ENCODE measurements at places on chromosomes 13 and 19.

GRCh38 chr13:34277936-34278335 lies 460.0 kb downstream of the RFC3 start:
- DNase-seq = no peak

GRCh38 chr13:72504131-72504841 lies 223.1 kb downstream of the MZT1 start:
- DNase-seq = no peak

- DNase-seq = no peak
Measured at GRCh38 chr13:50156140-50156539, 140.9 kb downstream of the KCNRG start.

DNA sequence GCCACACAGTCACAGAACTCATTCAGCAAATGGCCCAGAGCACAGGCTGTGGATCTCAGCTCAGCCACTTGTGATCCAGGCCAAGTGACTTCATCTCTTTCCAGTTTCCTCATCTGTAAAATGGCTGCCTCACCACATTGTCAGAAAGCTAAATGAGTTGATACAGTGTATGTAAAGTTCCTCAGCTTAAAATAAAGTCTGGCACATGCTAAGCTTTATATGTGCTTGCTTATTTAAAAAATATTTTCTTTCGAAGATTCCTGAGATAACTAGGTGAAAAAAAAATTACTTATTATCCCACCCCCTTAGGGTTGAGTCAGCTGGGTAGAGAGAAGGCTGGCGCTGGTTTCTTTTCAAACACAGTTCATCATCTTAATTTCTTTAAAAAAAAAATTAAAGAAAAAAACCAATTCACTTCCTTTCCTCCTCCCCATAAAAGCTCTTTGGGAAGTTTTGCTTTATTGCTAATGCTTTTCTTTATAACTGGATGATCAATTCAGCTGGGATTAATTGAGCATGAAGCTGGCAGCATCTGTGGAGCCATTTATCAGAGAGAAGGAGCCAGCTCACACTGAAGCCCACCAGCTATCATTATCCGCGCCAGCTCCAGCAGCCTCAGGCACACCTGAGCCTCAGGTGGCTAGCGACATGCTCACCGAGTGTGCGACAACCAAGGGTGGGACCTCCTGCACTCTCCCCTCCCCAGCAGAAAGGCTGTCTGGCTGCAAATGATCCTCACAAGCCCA lies 354.9 kb downstream of the FOXO1 start:
- DNase-seq = no peak

- DNase-seq = no peak
Measured at GRCh38 chr13:97057176-97057575, 62.9 kb upstream of the OXGR1 start.

- no peak for DNase-seq
Measured at GRCh38 chr19:21607449-21607848, 102.0 kb downstream of the ZNF429 start.

GRCh38 chr13:63636316-63636993 lies 2220.8 kb upstream of the PCDH20 start:
- DNase-seq = no peak

- no peak for DNase-seq
Measured at GRCh38 chr19:40355975-40356680, 7.6 kb downstream of the PLD3 start.

GRCh38 chr19:18349524-18350128 lies 9.2 kb downstream of the PGPEP1 start:
- DNase-seq = peak; percentile 68

DNA sequence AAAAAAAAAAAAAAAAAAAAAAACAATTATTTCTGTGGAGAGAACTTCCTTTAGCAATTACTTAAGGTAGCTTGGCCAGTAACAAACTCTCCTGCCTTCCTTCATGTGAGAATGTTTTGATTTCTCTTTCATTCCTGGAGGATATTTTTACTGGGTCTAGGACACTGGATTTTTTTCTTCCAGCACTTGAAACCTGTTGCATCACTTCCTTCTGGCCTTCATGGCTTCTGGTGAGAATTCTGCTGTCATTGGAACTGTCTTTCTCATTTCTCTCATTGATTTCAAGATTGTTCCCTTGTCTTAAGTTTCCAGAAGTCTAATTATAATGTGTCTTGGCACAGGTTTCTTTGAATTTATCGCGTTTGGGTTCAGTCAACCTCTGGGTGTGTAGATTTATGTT lies 19.3 kb upstream of the RAB20 start:
- no peak for DNase-seq

- no peak for DNase-seq
Measured at GRCh38 chr13:70237131-70237530, 128.9 kb upstream of the KLHL1 start.

- DNase-seq = no peak
Measured at GRCh38 chr13:24982333-24982999, 113.5 kb upstream of the PABPC3 start.

DNA sequence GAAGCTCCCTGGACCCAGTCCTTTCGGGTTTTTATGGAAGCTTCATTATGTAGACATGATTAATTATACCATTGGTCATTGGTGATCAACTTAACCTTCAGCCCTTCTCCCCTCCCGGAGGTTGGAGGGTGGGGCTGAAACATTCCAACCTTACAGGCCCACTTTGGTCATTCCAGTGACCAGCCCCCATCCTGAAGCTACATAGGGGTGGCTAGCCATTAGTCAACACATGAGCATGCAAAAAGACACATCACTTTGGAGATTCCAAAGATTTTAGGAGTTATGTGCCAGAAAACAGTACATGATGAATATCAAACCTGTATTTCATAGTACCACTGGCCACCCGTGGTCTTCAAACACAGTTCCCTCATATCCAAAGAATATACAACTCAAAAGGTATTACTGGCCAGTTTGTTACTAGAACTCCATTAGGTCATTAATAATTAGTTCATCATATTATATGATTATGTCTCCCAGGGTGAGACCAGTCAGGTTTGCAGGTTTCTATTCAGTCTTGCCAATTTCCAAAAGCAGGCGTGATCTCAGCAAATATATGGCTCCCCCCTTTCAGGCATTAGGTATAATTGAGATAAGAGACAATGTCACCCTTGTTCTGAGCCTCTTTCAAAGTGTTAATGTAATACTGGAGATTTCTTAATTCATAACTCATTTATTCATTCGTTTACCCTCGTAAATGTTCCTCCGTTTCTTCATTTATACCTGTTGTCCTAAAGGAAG lies 11.1 kb downstream of the PPP5C start:
- no peak for DNase-seq

DNA sequence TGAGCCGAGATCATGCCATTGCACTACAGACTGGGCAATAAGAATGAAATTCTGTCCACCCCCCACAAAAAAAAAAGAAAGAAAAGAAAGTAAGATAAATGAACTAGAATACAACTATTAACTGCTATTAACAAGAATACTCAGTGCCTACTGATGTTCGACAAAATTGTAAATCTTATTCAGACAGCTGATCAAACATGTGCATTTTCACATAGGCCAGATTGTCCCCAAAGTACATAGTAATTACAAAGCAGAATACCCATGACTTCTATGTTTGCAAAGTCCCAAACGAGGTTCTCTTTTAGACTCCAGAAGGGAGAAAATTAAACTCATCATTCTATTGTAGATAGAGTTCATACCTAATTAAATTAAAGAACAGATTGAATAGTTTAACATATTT lies 113.4 kb downstream of the UFM1 start:
- no peak for DNase-seq

- no peak for DNase-seq
Measured at GRCh38 chr13:114114006-114114640, 18.3 kb downstream of the RASA3 start.

DNA sequence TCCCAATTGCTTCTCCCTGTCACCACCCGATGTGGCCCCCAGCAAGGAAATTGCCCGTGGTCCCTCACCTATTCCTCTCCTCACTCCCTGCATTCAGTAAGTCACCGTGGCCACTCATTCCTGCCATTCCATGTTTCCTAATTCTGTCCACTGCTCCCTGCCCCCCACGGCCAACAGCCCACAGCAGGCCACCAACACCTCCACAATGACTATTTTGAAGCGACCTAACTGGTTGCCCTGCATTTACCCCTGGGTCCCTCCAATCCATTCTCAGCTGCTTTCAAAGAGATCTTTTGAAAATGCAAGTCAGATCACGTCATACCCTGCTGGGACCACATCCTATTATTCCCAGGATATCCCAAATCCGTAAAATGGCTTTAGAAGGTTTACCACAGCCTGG lies 210.4 kb downstream of the DCLK1 start:
- DNase-seq = no peak

- DNase-seq = no peak
Measured at GRCh38 chr19:19021115-19021514, 12.2 kb downstream of the SUGP2 start.

GRCh38 chr19:34365463-34366401 lies 736 bp downstream of the GPI start:
- DNase-seq = peak; percentile 40

DNA sequence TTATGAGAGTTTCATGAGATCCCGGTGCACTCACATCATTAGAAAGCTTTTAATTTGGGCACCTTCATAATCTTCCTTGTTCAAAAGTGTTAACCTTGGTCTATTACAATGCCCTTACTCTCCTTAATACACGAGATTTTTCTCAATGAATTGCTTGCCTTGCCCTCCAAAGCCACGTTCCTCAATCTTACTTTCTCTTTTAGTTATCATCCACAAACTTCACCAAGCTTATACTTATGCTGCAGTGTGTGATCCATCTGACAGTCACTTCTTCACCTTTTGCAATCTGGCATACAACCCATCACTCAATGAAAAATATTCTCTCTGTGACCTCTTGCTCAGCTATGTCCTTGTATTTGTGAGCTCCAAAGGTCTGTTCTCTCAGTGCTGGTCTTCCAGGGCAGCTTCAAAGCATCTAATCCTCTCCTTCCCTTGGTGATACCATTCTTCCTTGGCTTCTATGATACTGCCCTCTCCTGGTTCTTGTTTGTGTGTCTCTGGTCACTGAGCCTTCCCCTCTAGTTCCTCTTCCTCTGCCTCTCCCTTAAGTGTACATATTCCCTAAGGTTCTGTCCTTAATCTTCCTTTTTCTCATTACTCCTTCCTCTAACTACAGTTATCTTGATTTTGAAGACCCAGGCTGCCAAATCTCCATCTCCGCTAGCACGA lies 202.2 kb upstream of the STARD13 start:
- DNase-seq = no peak

- DNase-seq = peak; percentile 80
Measured at GRCh38 chr19:42528354-42529247, at the start of gene CEACAM1. Gene CEACAM1, minus strand, starts transcription at chr19:42528481. Its CDS starts 107 bp downstream, at chr19:42528374.

DNA sequence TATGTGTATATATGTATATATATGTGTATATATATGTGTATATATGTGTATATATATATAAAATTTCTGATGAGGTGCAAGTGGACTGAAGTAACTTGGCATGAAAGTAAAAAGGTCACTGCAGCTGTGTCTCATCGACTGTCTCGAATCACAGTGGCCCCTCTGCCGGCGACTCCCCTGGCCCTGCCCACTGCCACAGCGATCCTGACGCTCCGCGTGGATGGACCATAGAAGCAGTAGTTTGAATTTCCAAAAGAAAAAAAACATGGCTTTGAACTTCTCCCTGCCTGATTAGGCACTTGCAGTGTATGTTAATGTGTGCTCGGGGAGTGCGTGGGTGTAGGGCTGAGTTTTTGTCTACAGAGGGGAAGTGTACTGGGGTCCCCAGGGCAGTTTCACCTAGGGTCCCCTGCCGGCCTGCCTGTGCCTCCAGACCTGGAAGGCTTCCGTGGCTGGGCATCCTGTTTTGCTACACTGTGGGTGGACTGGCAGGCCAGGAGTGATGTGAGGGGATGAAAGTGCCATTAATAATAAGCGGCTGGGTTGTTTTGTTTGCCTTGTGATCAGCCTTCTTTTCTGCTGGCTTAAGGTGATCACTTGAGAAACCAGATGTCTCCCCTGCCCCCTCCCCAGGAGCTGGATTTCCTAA lies 10.8 kb downstream of the ZIC5 start:
- DNase-seq = no peak

DNA sequence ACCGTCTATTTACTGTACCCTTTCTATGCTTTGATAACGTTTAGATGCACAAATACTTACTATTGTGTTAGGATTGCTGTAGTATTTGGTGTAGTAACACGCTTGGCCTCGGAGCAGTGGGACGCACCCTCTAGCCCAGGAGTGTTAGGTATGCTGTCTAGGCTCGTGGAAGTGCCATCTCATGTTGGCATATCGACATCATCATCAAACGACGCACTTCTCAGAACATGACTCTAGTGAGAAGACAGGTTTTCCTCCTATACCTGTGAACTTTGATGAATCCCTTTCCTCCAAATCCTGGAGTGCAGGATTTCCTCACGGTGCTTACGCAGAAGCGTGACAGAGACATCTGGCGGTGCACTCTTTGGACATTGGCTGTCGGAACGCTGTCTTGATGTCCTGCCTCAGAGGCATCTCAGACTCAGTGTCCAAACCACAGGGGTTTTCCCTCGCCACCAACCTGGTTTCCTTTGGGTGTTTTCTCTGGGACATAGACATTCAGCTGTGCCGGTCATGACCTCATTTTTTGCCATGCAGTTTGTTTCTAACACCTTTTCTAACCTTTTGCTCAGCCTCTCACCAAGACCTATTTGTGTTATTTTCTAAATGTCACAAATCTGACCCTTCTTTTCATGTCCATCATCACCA lies 6.3 kb downstream of the SNRNP70 start:
- DNase-seq = no peak

- DNase-seq = no peak
Measured at GRCh38 chr13:65943708-65944107, 1286.4 kb downstream of the PCDH9 start.

GRCh38 chr13:46496086-46496485 lies 56.9 kb upstream of the LRCH1 start:
- no peak for DNase-seq

DNA sequence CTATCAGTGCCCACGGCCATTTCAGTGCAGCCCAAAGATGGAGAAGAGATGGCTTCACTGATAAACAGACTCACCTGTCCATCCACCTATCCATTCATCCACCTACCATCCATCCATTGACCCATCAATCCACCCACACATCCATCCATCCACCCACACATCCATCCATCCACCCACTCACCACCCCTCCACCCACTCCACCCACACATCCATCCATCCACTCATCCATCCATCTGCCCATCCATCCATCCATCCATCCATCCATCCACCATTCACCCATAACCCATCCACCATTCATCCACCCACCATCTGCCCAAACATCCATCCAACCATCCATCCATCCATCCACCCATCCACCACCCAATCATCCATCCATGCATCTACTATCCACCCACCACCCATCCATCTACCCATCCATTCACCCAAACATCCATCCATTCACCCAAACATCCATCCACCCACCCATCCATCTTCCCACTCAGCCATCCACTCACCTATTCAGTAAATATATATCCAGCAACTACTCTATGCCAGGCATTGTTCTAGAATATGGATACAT lies 31.6 kb upstream of the ZNRF4 start:
- no peak for DNase-seq

- peak; percentile 48 for DNase-seq
Measured at GRCh38 chr13:52925775-52926285, 77.4 kb upstream of the PCDH8 start.

- DNase-seq = no peak
Measured at GRCh38 chr13:43698758-43699157, 88.0 kb downstream of the ENOX1 start.

- peak; percentile 89 for DNase-seq
Measured at GRCh38 chr19:49441210-49441959, at the start of gene SLC17A7. Gene SLC17A7, minus strand, starts transcription at chr19:49441527. Its CDS starts 148 bp downstream, at chr19:49441379.
